Epithelial cell of esophagus (primary cell): ENCODE measurements at places on chromosomes 7 and 10.
A peak's percentile ranks its signal among the peaks of the same experiment; 100 is the strongest.

GRCh38 chr7:104967595-104967994, 46.4 kb upstream of the KMT2E start:
- no peak for DNase-seq

DNA sequence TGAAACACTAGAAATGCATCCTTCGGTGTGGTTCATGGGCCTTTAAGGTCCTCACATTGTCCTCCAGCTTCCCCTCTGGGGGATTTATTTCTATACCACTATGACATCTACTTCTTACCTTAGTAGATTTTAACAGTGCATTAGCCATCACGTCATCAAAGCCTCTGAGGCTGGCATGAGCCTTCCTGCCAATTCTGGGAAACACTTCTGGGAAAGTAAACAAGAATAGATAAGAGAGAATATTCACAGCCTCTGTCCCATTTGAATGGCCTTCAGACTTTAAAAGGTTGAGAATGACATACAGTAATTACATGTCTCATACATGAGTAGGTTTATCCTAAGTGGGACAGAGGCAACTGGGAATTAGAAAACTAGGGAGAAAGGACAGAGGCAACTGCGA, 89.7 kb downstream of the AMPH start:
- no peak for DNase-seq

DNA sequence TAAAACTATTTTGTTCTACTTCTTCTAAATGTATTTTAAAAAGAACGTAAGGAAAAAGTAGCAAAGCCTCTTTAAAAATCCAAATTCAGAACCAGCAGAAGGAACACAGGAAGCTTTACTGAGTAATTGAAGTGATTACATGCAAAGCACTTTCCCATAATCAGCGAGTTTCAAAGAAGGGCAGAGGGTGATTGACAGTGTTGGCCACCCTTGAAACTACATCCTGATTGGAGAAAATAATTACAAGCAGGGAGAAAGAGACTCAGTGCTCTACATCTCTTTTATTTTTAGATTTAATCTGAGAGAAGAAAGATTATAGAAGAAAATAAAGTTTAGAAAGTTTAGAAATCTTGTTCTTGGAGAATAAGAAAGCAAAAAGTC, 20.3 kb upstream of the HGF start:
- no peak for DNase-seq

DNA sequence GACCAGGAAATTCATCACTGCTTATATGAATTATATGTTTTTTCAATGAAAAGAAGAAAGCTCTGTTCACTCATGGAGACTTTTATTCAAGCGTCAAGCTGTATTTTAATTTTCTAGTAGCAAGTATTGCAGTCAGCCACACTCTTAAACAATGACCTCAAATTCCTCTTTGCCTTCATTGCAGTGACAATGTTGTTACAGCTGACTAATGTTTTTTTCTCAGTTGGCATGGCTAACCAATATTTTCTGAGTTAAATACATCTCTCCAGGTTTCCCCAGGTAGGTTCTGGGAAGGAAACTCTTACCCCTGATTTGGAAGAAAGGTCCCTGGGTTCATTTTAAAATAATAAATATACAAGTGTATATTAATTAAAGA, 241.5 kb downstream of the WDR11 start:
- peak; percentile 30 for DNase-seq

GRCh38 chr10:63083904-63084689, 49.0 kb upstream of the NRBF2 start:
- peak; percentile 82 for DNase-seq

DNA sequence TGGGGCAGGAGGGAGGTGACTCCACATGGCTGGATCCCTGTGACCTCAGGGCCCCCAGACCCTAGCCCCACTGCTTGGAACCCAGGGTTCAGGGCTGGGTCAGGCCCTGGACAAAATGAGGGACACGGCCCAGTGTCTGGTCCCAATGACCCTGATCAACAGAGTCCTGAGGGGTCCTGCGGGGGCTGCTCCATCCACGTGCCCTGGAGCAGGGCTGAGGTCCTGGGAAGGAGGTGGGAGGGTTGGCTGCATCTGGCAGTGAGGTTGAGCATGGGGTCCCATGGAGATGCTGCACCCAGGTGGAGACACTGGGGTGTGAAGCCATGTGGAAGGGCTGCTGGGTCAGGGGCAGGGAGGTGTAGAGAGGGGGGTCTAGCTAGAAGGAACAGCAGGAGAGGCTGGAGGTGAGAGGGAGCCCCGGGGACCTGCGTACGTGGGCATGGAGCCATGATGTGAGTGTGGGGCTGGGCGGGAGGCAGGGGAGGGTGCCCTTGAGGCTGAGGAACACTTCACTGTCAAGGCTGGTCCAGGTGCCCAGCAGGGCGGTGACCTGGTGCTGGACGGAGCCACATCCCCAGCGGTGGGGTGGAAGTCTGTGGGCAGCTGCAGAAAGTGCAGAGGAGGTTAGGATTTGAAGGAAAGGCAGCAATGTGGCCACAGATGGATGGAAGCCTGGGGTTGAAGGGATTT, 604 bp downstream of the SCART1 start:
- DNase-seq: no peak

DNA sequence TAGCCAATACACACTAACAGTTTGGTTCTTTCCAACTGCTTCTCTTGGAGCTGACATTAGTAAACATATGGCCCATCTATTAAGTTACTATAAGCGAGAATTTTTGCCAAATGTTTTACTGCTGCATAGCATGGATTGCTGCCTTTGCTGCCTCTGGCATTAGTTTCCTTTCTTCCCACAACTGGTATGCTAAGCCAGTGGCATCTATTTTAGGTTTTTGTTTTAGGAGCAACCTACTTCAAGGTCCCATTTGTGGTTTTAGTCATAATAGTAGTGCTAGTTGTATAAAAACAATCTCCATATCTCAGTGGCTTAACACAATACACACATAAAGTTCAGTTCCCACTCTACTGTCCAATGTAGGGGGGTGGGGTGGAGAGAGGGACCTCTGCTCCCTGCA, 25.9 kb upstream of the PANK1 start:
- no peak for DNase-seq

GRCh38 chr7:24793982-24794648, 36.9 kb upstream of the GSDME start:
- DNase-seq: no peak

GRCh38 chr10:70432101-70432500, 9.4 kb downstream of the NODAL start:
- no peak for DNase-seq
